ENCODE measurements at places on chromosomes 12 and 14. TPM values are rescaled to one million over a fixed set of nuclear protein-coding genes. Genes with fewer than 3 reads are reported as not detected.
A peak's percentile ranks its signal among the peaks of the same experiment; 100 is the strongest.

DNA sequence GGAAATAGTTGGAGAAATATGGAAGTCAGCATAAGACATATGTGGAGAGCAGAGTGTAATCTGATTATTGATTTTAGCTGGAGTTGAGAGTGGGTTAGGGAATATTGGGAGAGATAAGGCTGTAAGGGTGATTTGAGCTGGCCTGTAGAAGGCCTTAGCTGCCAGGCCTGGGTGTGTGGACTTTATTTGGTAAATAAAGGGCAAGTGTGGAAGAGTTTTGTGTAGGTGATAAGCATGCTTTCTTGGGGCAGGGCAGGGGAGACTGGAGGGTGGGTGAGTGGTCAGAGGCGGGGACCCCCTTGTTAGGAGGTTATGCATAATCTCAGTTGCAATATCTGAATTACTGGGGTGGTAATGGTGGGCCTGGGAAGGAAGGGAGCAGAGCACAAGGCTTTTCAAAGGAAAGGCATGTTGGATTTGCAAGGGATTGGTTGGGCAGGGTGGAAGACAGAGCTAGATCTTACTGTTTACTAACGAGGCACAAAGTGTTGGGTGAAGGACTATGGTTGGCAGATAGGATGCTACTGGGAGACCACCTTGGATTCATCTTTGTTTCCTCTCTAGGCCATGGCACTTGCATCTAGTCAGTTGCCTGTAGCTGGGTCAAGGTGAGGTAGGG is 5.5 kb downstream of the KHNYN start:
- no peak for DNase-seq

TEDC1 gene
- total RNA-seq, result 23.9 TPM

CACNA2D4 gene
- total RNA-seq, result 3.9 TPM

DNA sequence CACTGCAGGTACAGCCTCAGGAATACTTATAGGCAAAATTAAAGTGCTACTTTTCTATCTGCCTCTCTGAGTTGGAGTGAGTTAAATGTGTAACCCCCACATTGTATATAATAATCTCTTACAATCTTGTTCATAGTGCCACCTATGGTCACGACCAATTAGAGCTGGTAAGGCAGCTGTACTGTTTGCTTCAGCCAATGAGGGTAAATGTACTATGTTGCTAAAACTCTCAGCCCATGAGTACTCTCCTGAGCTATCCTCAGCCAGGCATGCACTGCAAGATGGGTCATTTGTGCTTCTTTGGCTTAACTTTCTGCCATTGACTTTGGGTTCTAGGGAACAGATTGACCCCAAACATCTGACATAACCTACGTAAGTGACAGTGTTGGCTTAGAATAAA is 15.0 kb upstream of the MDM2 start:
- no peak for DNase-seq

GRCh38 chr12:82523996-82524395 is 162.7 kb upstream of the TMTC2 start:
- DNase-seq, result no peak

DNA sequence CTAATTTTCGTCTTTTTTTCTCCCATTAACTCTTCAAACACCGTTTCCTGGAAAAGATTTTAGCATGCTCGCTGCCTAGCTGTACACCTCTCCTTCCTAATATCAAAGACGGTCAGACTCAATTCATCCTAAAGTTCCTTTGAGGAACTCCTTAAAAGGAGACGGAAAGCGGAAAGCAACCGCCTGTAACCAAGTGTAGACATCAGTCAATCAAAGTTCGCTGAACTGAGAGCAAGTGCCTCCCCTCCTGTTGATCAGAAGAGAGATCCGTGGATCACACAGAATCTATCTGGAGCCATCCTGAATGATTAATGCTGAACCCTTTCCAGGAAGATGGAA is 412 bp upstream of the TEP1 start:
- no peak for DNase-seq

DNA sequence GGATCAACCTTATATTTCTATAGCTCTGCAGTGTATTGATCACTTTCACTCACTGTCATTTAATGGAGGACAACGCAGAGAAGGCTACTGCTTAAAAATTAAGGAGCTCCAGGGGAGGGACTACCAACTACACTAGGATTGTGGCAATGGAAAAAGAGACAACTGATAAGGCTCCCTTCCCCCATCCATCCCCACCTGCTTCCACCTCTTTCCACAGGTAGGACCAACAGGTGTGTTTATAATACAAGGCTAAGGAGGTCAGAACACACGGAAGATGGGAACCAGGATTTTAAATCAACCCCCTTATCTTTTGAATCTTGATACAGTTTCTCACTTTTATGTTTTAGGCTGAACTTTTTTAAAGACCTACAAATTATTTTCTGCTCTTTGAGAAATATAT is 90.8 kb downstream of the STAB2 start:
- peak; percentile 24 for DNase-seq

- no peak for DNase-seq
These were observed 159.3 kb upstream of the CPNE8 start for GRCh38 chr12:39064708-39065107.

- DNase-seq, result no peak
These were observed 92.3 kb downstream of the PPP1R12A start for GRCh38 chr12:79842630-79843029.

GRCh38 chr14:65993996-65994395 is 492.2 kb upstream of the CCDC196 start:
- DNase-seq, result no peak

DNA sequence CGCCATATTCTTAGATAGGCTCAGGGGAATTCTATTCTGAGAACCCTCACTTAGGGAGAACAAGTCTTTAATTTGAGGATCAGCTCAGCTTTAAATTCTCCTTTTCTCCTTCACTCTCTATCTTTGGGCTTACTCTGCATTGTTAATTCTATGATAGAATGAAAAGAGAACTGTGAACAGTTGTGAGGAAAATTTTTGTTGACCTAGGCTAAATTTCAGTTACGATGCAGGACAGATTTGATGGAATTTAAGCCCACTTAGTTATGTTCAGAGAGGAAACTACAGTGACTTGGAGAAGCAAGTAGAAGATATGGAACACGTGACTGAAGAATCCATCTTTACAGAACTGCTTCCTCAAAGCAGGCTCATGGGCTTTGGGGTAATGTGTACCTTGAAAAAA is 82.7 kb downstream of the TBC1D30 start:
- no peak for DNase-seq

DNA sequence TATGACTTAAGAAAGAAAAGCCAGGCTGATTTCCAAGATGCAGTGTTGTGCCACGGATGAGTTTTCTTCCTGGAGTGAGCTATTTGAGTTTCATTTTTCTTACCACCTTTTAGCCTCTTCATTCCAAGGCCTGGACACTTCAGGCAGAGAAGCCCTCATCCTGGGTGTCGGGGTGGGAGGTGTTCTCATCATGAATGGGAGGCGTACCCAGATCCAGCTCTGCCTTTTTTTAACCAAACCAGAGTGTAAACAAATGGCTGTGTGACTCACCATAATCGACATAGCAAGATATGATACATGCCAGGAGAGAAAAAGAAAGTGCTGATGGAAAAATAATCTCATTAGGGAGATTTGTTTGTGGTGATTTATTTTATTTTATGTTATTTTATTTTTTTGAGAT is 79.9 kb downstream of the ARF6 start:
- DNase-seq, result peak; percentile 78

DNA sequence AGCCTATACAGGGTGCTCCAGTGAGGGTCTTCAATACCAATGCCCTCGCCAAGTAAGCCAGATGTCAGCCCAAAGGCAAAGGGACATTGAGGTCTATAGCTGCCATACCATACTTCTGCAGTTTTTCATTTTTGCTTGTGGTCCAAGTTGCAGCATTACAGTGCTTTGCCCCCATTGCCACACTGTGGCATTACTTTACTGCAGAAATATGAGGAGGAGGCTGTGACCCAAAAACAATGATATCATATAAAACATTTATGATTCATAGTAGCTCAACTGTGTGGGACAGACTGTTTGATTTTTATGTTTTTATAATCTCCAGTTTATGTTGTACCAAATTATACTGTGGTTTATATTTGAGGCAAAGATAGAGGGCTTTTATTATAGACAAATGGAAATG is 64.1 kb downstream of the KIAA0586 start:
- DNase-seq, result no peak

DNA sequence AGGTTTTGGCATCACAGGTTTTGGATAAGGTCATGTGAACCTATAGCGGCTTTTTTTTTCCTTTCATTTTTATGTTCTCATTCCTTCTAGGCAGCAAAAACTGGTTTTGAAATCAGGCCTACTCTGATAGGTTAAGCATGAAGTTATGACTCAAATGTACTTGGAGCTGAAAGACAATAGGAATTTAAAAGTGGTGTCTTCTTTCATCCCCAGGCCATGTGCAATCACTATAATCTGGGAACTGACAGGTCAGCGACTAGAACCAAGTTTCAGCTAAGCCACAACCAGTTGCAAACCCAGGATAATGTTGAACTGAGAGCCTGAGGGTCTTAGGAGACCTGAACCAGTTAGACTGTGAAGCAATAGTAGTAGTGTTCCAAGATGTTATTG is 74.3 kb downstream of the ANO6 start:
- no peak for DNase-seq

DNA sequence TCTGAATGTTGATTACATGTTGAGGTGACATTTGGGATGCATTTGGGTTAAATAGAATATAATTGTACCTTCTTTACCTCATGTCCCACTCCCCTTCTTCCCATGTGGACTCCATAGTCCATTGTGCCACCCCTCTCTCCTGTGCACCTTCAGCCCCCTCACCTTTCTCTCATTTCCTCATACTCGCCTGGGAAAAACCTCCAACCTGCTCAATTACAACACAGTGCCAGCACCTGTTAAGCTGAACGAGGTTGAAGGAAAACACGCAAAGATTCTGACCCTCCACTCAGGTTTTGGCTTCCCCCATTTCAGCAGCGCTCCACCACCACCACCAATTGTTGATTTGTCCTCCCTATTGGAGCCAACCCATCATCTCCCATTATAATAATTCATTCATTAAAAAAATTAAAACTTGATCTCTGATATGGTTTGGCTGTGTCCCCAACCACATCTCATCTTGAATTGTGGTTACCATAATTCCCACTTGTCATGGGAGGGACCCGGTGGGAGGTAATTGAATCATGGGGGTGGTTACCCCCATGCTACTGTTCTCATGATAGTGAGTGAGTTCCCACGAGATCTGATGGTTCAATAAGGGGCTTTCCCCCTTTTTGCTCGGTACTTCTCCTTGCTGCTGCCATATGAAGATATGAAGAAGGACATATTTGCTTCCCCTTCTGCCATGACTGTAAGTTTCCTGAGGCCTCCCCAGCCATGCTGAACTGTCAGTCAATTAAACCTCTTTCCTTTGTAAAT is 33.7 kb upstream of the PPP2R5C start:
- DNase-seq, result no peak

- DNase-seq, result no peak
These were observed 60.4 kb upstream of the FAR2 start for GRCh38 chr12:29088611-29089219.

- no peak for DNase-seq
These were observed 53.1 kb upstream of the NAP1L1 start for GRCh38 chr12:76137606-76138005.

DNA sequence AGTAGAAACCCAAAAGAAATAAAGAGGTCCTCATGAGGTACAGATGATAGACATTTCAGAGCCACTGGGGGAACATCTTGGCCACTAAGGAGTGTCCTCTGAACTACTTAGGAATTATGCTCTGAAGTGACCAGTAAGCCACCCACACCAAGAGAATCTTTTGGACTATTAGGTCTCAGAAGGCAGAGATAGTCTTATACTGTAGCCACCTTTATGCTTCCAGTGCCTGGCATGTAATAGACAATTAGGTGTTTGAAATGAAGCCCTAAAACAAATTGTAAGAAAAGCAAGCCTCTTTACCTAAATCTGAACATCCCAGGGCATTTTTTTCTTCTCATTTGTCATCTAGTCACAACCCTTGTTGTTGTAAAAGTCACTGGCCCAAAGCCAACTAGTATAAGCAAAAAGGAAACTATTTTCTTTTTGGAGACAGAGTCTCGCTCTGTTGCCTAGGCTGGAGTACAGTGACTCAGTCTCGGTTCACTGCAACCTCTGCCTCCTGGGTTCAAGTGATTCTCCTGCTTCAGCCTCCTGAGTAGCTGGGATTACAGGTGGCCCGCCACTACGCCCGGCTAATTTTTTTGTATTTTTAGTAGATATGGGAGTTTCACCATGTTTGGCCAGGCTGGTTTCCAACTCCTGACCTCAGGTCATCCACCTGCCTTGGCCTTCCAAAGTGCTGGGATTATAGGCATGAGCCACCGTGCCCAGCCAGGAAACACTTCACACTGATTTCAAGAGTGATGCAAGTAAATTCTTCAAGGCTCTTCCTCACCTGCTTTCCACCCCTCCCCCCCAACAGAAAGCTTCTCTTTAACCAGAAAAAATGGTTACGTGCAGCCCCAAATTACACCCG is 11.1 kb downstream of the PLEKHA5 start:
- no peak for DNase-seq

DNA sequence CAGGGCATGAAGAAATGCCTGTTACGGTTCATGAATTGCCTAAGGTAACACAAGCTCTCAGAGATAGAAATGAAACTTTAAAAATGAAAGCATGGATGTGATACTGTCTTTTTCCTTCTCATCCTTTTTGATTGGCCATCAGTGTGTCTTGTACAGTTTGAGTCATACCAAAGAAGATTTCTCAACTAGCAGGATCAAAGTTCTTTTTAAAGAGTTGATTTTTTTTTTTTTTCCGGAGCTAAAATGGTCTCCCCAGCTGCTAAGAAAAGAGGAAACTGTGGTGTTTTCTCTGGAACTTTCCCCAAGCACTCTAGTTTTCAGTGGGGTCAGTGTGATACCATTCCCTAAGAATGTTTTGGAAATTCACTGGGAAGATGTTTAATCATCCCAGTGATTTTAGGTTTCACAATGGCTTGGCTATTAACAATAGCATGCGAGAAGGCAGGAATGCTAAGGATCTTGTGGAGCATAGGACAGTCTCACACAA is 105.0 kb downstream of the ETNK1 start:
- DNase-seq, result no peak

DNA sequence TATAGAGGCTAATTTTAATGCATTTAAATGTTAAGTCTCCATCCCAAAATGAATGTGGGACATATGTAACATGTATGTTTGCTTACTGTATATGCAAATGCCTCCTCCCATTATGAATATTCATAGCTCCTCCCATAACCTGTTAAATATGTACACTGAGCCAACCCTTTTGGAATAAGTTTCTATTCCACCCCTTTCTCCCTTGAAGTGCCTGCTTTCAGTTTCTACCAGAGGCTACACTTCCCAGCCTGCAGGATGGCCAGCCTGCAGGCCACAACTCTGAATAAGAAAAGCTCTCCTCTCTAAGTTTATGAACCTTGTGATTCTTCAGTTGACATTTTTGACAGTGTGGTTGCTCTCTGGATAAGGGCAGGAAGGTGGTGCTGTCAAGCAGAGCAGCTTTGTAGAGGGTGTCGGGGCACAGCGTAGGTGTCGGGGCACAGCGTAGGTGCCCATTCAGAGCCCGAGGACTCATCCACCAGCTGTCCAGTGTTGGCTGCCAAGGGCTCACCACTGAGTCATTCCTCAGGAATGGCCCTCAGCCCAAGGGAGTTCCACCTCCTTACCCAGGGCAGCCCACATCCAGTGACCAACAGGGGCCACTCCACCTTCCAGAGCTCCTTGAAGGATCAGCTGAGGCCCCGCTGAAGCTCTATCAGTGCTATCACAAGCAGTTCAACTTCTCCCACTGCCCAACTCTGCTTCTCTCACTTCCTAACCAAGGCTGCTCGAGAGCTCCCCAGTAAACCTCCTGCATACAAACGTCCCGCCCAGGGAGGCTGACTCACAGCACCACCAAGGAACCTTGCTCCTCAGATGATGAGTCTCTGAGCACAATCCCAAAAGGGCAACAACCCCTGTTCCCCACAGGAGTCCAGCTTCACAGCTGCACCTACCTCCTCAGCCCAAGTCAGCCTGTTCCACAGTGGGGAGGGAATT is 31.4 kb downstream of the VWF start:
- no peak for DNase-seq

RHEBL1 gene
- 0.58 TPM for total RNA-seq

MLXIP gene
- 230 TPM for total RNA-seq

Data from mucosa of descending colon (tissue), 3 donors.